ENCODE measurements at places on chromosomes 12 and 14. TPM values are rescaled to one million over a fixed set of nuclear protein-coding genes. Genes with fewer than 3 reads are reported as not detected.

DNA sequence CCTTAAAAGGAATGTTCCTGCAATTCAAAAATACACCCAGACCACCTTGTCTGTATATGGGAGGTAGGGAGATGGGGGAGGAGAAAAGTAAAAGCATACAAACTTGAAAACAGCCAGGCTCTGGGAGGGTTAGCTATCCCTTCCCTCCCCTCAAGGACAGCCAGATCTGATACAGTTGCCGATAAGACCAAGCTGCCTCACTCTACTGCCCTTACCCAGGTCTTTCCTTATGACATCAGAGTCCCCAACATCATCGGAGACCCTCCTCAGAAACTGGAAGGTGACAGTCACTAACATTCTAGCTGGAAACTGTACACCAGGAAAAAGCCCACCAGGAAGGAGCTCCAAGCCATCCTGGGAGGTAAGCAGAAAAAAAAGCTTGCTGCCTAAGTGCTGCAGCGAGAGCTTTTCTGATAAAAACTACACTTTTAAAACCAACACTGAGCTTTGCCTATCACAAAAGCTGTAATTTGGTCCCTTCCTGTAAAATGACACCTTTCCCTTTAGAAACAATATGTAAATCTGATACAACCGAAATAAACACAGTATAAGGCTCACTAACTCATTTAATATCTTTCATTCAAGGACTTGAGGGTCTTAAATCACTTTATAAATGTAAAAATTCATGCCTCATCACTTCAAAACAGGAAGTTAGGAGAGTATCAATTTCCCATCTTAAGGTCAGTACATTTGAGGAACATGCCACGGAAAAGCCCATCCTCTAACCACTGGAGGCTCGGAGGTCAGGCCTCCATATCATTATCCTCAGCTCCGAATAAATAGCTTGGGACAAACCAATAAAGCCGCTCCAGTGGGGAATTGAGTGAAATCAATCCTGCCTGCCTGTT lies 20.4 kb upstream of the PLEKHH1 start:
- no peak for DNase-seq

GRCh38 chr14:22640192-22640591 lies 4.0 kb downstream of the OR6J1 start:
- no peak for DNase-seq

DNA sequence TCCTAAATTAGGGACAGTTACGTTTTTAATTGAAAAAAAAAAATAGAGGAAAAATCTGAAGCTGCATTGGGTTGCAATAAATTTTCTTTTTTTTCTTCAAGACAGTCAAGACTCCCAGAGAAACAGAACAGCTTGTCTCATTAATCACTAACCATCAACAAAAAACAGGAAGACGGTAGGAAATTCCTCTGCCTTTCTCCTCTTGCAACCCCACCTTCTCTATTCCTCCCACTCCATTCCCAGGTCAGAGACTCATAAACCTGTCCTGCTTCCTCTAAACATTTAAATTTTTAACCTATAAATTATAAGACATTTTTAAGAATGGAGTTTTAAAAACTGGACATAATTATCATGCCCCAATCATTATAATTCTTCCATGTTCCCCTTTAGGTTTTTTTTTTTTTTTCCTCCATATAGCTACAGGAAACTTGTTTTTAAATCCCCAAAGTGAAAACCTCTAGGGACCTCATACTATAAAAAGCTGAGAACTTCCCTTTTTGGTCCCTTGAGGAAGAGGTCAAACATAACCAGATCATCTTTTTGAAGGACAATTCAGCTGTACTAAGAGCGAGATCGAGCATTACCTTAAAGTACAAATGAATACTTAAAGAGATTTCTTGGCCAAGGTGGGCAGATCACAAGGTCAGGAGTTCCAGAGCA lies 36.0 kb downstream of the CPM start:
- no peak for DNase-seq

GRCh38 chr12:49098035-49098451 lies 3.4 kb upstream of the DHH start:
- DNase-seq, result no peak

- DNase-seq, result no peak
Measured at GRCh38 chr12:72270246-72270645, 1.9 kb upstream of the TRHDE start.

GRCh38 chr12:68451261-68452077 lies 119.3 kb upstream of the MDM1 start:
- DNase-seq, result no peak

Gene SRRM4
- not detected for total RNA-seq

Gene TRPV4
- 1.4 TPM for total RNA-seq

All from epithelial cell of proximal tubule (primary cell).